Peyer's patch (tissue), 4 donors: ENCODE measurements at places on chromosomes 13 and 19. TPM values are rescaled to one million over a fixed set of nuclear protein-coding genes. Genes with fewer than 3 reads are reported as not detected.

DNA sequence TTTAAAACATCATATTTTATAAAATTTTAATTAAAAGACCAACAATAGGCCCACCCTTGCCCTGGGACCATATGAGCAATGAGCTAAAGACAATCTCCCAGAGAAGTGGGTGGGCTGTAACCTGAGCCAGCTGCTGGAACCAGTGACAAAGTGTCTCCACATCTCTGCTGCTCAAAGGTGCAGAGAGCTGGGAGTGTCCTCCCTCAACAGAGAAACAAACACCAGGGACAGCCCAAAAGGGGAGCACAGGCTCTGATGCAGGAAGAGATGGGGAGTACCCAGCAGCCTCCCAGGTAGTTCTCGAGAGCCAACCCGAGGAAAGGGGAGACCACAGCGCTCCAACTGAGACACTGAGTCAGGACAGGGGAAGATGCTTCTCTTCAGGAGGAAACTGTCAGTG, 39.1 kb downstream of the DOCK9 start:
- DNase-seq: no peak
- H3K4me3 ChIP-seq: no peak overlapping the region
- H3K4me1 ChIP-seq: no peaks in the 10 kb centered on the region
- no peak overlapping the region for H3K27ac ChIP-seq
- H3K36me3 ChIP-seq: no peaks in the 10 kb centered on the region

DNA sequence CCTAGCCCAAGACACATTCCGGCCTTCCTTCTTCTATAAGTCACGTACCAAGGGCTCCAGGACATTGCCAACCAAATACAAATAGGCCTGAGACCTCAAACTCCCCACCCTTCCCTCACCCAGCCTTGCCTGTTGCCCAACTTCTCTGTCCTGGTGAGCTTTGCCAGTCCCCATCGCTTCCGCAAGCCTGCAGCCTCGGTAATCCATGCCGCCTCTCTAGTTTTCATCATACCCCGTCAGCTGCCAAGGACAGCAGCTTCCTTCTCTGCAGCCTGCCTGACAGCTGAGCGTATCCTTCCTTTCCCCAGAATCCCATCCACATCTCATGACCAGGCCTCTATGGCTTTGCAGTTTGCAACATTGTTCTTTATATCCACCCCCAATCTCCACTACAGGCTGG, 36.6 kb upstream of the POMP start:
- H3K27ac ChIP-seq: no peak overlapping the region
- H3K4me1 ChIP-seq: no peaks in the 10 kb centered on the region
- no peak overlapping the region for H3K4me3 ChIP-seq

DNA sequence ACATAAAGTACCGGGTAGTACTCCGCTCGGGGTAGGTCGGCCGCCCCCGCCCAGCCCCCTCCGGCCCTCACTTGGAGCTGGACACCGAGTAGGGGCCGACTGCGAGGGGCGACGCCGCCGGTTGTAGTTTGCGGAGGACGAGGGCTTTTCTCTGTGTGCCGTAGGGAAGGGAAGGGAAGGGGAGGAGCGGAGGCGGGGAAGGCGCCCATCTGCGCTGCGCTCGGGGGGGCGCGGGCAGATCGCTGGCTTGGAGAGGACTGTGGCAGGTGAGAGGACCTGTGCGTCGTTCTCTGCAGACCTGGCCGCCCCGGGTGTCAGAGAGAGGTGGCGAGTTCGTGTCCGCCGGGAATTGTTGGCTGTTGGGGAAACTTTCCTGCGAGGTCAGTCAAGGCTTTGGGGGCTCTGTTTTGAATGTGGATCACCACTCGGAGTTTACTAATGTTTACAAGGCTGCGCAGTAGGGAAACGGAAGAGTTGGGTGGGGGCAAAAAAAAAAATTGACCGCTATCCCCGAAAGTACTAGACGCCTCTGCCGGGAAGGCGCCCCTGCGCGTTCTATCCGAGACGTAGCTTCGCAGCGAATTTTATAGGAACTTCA, 1.4 kb downstream of the ING1 start:
- peak; percentile 49 for DNase-seq
- H3K27me3 ChIP-seq: no peaks in the 10 kb centered on the region
- peak overlapping the region; percentile 84 for H3K4me3 ChIP-seq
- peak overlapping the region; percentile 99 for H3K27ac ChIP-seq
- no peaks in the 10 kb centered on the region for H3K36me3 ChIP-seq

DNA sequence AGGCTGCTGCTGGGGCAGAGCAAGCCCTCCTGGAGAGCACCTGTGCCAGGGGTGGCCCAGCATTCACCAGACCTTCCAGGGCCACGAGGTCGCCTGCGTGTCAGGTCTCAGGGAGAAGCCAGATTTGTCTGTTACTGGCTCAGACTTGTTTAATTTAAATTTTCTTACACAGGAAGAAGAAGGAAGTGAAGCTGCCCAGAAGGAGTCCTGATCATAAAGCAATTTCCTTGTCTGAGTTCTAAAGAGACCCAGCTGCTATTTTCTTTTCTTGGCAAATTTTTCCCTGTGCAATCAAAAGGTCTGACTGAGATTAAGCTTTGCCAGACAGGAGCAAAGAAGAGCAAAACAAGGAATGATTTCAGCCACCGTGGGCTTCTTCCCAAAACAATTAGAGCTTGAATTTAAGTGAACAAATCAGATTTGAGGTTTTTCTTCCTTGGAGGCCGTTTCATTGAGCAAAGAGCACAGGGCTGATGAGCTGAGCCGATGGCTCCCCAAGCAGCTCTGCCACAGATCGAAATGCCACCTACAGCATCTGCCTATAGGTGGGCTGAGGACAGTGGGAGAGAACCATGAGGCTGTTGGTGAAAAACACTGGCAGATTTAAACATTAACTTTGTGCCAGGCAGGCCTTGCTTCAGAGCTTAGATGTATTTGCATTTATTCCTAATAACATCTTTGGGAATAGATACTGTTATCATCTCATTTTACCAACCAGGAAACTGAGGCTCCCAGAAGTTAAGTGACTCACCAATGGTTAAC, 40.1 kb downstream of the HSPH1 start:
- no peak overlapping the region for H3K4me3 ChIP-seq
- H3K27ac ChIP-seq: no peak overlapping the region
- H3K36me3 ChIP-seq: no peaks in the 10 kb centered on the region

GRCh38 chr19:30795727-30796126, 423.5 kb downstream of the ZNF536 start:
- H3K4me3 ChIP-seq: no peak overlapping the region
- H3K27me3 ChIP-seq: no peaks in the 10 kb centered on the region
- DNase-seq: no peak
- no peaks in the 10 kb centered on the region for H3K4me1 ChIP-seq
- H3K27ac ChIP-seq: no peak overlapping the region
- H3K36me3 ChIP-seq: no peaks in the 10 kb centered on the region

- no peaks in the 10 kb centered on the region for H3K36me3 ChIP-seq
- no peak overlapping the region for H3K4me3 ChIP-seq
- H3K27ac ChIP-seq: no peak overlapping the region
- no peaks in the 10 kb centered on the region for H3K4me1 ChIP-seq
Measured at GRCh38 chr13:109275852-109276251, 510.5 kb downstream of the IRS2 start.

DNA sequence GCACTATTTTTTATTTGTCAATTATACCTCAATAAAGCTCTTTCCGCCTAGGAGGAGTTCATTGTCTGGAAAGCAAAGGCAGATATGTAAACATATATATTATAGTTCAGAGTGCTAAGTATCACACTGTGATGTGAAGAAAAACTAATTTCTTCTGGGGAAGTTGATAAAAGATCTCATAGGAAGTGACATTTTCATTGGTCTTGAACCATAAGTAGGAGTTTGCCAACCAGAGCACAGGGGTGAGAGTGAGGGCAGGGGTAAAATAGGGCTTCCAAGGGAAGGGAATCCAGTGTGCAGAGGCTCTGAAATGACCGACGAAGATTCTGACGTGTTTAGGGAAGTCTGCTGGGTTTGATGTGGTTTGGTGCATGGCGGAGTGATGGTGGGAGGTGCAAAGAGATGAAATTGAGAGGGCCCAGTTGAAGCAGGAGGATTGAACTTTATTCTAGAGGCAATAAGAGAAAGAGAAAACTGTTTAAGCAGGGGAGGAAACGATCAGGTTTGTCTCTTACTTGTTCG, 780 bp upstream of the GTF2F2 start:
- H3K27ac ChIP-seq: peak overlapping the region; percentile 89
- peaks cover 6% of the 10 kb centered on the region for H3K4me1 ChIP-seq
- no peaks in the 10 kb centered on the region for H3K27me3 ChIP-seq
- no peaks in the 10 kb centered on the region for H3K36me3 ChIP-seq
- peak; percentile 67 for DNase-seq
- H3K4me3 ChIP-seq: peak overlapping the region; percentile 57

DNA sequence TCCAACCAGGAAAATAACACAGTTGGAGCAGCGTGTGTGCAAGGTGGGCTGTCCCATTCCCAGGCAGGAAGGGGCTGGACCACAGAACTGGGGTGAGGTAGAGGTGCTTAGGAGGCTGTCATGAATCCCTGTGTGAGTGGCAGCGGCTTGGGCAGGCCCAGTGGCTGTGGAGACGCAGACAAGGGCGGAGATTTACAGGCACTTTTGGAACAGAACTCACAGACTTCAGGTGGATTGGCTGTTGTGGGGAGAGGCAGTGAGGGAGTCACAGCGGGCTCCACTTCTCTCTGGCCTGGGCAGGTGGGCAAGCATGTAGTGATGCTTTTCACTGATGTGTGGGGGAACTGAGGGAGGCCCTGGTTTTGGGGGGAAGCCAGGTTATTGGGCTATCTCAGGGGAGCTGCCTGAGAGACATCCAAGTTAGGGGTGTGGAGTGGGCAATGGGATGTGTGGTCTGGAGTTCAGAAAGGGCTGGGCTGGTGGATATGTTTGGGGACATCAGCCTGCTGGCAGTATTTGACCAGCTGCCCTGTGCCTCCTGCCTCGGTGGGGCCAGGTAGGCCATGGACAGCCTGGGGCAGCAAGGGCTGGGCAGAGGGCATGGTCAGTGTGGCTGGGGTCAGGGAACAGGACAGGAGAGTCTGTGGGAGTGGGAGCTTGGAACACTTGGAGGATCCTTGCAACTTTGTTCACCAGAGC, 27.0 kb upstream of the ZNF492 start:
- no peak overlapping the region for H3K27ac ChIP-seq
- H3K4me1 ChIP-seq: no peaks in the 10 kb centered on the region
- no peaks in the 10 kb centered on the region for H3K36me3 ChIP-seq
- H3K27me3 ChIP-seq: no peaks in the 10 kb centered on the region
- H3K4me3 ChIP-seq: no peak overlapping the region
- DNase-seq: no peak

DNA sequence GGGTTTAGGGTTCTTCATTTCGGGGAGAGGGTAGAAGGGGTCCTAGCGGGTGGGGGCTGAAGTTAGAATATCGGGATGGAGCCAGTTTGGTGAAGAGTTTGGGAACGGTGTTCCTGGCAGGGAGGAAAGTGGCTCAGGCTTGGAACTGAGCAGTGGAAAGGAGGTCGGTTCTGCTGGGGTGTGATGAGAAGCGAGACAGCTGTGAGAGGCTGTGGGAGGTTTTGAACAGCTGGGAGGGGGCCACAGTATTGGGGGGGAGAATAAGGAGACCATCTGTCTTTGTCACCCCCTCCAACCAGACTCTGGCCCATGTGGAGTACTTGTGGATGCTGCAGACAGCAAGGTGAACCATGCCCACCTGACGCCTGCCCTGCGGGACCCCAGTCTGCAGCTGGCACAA, 1.0 kb upstream of the TM6SF2 start:
- no peaks in the 10 kb centered on the region for H3K27me3 ChIP-seq
- DNase-seq: no peak
- peak overlapping the region; percentile 85 for H3K27ac ChIP-seq
- H3K4me1 ChIP-seq: peaks cover 27% of the 10 kb centered on the region

DNA sequence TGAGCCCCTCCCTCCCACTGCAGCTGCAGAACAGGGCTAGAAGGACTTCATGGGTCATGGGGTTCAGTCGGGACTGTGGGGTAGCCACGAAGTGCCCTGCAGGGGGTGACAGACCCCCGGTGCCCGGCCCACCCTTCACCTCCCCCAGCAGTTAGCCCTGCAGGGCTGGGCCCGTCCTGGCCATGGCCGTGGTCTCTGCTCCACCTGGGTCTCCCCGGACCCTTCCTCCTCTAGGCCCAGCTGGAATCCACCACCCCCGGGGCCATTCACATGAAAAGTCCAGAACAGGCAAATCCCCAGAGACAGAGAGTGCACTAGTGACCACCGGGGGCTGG, 17.3 kb downstream of the MKNK2 start:
- H3K27ac ChIP-seq: peak overlapping the region; percentile 81
- no peaks in the 10 kb centered on the region for H3K36me3 ChIP-seq
- no peak overlapping the region for H3K4me3 ChIP-seq
- H3K27me3 ChIP-seq: no peaks in the 10 kb centered on the region
- H3K4me1 ChIP-seq: peaks cover 5% of the 10 kb centered on the region
- no peak for DNase-seq

GRCh38 chr13:65894049-65894448, 1336.1 kb downstream of the PCDH9 start:
- H3K27ac ChIP-seq: no peak overlapping the region
- DNase-seq: no peak
- no peaks in the 10 kb centered on the region for H3K36me3 ChIP-seq
- H3K4me3 ChIP-seq: no peak overlapping the region
- no peaks in the 10 kb centered on the region for H3K4me1 ChIP-seq

DNA sequence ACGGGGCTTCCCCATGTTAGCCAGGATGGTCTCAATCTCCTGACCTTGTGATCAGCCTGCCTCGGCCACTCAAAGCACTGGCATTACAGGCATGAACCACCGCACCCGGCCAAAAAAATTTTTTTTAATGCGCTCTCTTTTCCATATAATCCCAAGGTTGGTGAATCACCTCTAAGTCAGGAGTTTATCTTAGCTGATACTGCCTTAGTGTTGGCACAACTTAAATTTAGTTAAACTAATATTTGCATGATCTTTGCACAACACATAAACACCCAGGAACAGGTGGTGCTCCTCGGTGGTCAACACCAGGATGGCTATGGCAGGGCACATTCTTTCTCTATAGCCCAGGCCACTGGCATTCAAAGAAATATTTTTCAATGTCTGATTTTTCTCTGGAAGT, 24.1 kb upstream of the PSG7 start:
- DNase-seq: no peak
- H3K4me3 ChIP-seq: no peak overlapping the region
- H3K36me3 ChIP-seq: no peaks in the 10 kb centered on the region
- H3K4me1 ChIP-seq: no peaks in the 10 kb centered on the region

GRCh38 chr13:20714161-20714560, 10.7 kb downstream of the IL17D start:
- H3K36me3 ChIP-seq: no peaks in the 10 kb centered on the region
- peak overlapping the region; percentile 16 for H3K27ac ChIP-seq
- H3K4me1 ChIP-seq: no peaks in the 10 kb centered on the region

GRCh38 chr19:34448191-34448590, 20.0 kb downstream of the UBA2 start:
- no peak overlapping the region for H3K27ac ChIP-seq
- peaks cover 95% of the 10 kb centered on the region for H3K36me3 ChIP-seq
- H3K4me1 ChIP-seq: no peaks in the 10 kb centered on the region
- no peak overlapping the region for H3K4me3 ChIP-seq
- H3K27me3 ChIP-seq: no peaks in the 10 kb centered on the region

- no peak overlapping the region for H3K4me3 ChIP-seq
- H3K36me3 ChIP-seq: no peaks in the 10 kb centered on the region
- no peak overlapping the region for H3K27ac ChIP-seq
Measured at GRCh38 chr13:94664889-94665288, 47.5 kb downstream of the SOX21 start.

- peaks cover 18% of the 10 kb centered on the region for H3K27me3 ChIP-seq
- no peak for DNase-seq
- H3K4me3 ChIP-seq: peak overlapping the region; percentile 10
Measured at GRCh38 chr19:1284979-1285736, 515 bp upstream of the EFNA2 start.

The ZNF541 gene
- not detected for total RNA-seq

The UBE2L5 gene
- total RNA-seq: not detected

The CLPTM1 gene
- 156 TPM for total RNA-seq

The FBXO27 gene
- 12.4 TPM for total RNA-seq

The FFAR1 gene
- 0.66 TPM for total RNA-seq

The LNX2 gene
- total RNA-seq: 39.6 TPM

The S1PR5 gene
- total RNA-seq: not detected

The DACH1 gene
- total RNA-seq: 15.2 TPM

The YJEFN3 gene
- total RNA-seq: 9.9 TPM

The ZNF835 gene
- 1.7 TPM for total RNA-seq

The PCSK4 gene
- 11.6 TPM for total RNA-seq
